ENCODE measurements at places on chromosomes 11 and 22.

- DNase-seq = no peak
Measured at GRCh38 chr11:70642266-70642665, 243.9 kb downstream of the CTTN start.

DNA sequence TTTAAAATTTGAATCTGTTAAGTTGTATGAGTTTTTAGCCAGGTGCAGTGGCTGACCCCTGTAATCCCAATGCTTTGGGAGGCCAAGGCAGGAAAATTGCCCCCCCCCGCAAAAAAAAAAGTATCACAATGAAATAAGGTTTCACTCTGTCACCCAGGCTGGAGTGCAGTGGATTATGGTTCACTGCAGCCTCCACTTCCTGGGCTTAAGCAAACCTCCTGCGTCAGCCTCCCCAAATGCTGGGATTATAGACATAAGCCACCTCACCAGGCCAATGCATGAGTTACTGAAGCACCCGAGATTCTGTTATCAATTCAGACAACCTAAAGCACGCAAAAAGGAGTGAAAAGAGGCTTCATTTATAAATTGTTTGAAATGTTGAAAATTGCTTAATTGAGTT, 2.4 kb upstream of the CHID1 start:
- no peak for DNase-seq

DNA sequence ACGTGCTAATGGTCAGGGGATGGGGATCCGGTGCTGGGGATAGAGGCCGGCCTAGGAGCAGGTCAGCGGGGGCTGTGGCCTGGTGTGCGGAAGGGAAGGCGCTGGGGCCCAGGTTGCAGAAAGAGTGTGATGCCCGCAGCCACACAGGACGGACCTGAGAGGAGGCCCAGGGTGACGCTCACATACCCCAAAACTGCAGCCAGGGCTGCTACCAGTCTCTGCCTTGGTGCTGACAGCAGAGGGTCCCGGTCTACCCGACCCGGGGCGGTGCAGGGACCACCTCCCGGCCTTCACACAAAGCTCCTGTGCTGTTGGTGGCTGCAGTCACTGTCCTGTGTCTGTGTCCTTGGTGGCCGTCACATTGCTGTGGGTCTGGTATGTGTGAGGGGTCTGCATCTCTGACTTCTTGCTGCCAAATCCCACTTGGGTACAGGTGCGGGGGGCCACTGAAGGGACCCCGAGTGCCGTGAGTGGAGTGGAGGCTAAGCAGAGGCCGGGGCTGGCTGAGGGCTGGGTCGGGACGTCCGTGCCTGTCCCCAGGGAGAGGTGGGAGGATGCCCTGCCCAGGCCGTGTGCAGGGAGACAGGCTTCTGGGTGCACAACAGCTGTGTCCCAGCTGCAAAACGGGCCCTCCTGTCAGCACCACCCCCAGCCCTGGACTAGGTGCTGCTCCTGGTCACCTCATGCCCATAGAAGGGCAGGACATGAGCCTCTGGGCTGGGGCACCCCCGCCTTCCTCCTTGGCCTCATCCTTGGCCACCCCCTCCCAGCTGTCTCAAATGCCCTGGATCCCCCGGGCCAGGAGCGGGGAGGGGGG, 1.5 kb downstream of the LSP1 start:
- no peak for DNase-seq

- no peak for DNase-seq
Measured at GRCh38 chr11:2298795-2299761, 2.6 kb downstream of the C11orf21 start.

DNA sequence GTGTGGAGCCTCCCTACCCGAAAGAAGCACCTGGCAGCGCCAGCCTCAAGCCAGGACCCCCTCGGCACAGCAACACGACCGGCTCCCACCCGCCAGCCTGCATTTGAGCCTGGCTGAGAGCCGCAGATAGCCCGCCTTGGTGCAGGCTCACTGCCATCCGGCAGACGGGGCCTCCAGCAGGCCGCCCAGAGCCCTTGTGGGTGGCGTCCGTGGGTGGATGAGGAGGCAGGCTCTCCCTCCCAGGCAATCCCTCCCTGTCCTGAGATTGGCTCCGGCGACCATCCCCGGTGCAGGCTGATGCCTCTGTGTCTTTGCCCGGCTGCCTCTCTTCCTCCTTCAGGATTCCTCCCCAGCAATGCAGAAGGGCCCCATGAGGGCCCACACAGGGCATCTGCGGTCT, 1527.9 kb downstream of the BRD1 start:
- DNase-seq = no peak

DNA sequence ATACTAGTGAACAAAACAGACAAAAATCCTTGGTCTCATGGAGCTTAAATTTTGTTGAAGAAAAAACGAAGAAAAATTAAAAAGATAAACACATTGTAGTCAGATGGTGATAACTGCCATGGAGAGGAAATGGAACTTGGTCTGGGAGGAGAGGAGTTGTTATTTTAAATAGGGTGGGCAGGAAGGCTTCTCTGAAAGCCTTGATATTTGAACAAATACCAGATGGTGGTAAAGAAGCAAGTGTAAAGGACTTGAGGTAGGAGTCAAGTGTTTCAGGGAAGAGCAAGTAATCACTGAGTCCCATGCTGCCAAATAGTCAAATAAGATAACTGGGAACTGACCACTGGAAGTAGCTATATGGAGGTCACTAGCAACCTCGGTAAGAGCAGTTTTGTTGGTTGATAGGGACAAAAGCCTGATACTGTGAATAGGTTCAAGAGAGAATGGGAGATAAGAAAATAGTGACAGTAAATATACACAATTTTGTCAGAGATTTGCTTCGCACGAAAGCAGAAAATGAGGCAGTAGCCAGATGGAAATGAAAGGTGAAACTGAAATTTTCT, 55.1 kb downstream of the SESN3 start:
- DNase-seq = no peak

GRCh38 chr22:31130873-31131272, 8.1 kb downstream of the INPP5J start:
- no peak for DNase-seq
